Stimulated activated CD8-positive, alpha-beta memory T cell treated with anti-CD3 and anti-CD28 coated beads, Interleukin-4, amount 100 ng/mL, for 1 hour (primary cell): ENCODE measurements at places on chromosomes 2 and 18.

DNA sequence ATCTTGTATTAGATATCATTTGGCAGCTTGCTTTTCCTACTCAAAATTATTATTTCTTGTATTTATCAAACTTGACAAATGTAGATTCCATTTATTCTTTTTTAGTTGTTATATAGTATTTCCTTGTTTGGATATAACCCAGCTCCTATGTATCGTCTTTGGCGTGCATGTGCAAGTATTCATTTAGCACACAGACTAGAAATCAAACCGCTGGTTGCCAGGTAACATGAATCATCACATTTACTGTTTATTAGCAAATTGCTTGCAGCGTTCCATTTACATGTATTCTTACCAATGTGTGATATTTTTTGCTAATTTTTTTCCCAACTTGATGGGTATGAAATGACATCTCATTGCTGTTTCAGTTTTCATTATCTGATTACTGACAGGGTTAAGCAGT, 2089.7 kb upstream of the CELF4 start:
- DNase-seq: no peak

GRCh38 chr2:198710562-198710961, 747.2 kb downstream of the SATB2 start:
- no peak for DNase-seq

DNA sequence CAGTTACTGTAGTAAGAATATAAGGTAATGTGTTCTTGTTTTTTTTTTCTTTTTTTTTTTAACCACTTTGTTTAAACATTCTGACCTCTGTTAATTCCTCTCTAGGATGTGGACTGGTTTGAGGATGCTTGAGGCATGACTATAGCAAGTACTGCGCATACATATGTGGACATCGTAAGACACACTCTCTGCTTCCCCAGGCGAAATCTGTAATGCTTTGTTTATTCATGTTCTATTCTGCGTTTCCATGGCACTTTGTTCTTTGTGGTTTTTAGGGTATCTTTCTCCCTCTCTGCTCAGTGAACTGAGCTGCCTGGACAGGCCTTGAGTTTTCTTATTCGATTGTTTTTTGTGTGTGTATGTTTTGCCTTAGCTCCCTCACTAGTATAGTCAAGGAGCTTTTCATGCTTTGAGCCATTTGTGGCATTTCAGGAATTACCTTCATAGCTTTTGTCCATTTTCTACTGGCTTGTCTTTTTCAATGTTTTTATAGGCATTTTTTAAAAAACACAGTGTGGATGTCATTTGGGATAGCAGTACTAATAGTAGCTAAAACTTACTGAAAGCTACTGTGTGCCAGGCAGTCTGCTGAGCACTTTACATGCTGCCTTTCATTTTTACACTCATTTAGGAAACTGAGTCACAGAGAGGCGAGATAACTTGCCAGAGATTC, 1.9 kb upstream of the SH3BP4 start:
- DNase-seq: no peak

- no peak for DNase-seq
Measured at GRCh38 chr18:8658858-8659485, 46.4 kb upstream of the MTCL1 start.

DNA sequence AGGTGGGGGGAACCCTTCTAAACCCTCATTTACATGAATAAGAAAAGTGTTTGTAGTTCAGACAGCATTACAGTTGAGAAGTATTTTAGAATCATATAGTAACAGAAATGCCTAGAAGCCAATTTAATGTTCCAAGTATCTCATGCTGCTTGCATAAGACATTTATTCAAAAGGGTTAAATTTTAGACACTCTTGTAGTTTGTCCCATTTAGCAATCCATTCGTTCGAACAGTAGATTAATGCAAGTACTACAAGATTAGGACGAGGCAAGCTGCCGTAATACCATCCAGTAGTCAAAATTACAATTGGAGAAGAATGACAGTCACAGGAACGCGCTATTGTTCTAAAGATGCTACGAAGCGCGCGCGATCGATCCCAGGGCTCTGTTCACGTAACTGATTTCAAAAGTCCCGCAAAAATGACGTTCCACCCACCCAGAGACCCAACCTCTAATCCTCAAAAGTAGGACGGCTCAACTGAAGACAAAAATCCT, 1.2 kb downstream of the TMEM237 start:
- no peak for DNase-seq

DNA sequence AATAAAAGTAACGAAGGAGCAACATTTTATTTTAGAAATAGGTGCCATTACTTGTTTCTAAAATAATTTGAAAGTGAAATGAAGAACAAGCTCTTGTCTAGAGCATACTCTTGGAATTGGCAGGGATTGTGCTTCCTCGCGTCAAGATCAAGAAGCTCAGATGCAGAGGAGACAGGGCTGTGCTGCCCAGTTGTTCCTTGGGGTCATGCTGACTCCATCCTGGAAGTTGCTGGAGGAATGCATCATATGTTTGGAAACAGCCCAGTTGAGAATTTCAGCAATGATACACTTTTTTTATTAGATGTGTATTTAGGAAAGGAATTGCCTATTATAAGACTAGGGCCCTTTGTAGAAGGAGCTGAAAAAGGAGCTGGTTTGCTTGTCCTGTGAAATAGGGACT, 17.2 kb downstream of the LTBP1 start:
- DNase-seq: no peak

- no peak for DNase-seq
Measured at GRCh38 chr2:201128933-201129505, 13.1 kb downstream of the CFLAR start.

GRCh38 chr2:113677330-113677729, 50.3 kb downstream of the RABL2A start:
- DNase-seq: no peak

DNA sequence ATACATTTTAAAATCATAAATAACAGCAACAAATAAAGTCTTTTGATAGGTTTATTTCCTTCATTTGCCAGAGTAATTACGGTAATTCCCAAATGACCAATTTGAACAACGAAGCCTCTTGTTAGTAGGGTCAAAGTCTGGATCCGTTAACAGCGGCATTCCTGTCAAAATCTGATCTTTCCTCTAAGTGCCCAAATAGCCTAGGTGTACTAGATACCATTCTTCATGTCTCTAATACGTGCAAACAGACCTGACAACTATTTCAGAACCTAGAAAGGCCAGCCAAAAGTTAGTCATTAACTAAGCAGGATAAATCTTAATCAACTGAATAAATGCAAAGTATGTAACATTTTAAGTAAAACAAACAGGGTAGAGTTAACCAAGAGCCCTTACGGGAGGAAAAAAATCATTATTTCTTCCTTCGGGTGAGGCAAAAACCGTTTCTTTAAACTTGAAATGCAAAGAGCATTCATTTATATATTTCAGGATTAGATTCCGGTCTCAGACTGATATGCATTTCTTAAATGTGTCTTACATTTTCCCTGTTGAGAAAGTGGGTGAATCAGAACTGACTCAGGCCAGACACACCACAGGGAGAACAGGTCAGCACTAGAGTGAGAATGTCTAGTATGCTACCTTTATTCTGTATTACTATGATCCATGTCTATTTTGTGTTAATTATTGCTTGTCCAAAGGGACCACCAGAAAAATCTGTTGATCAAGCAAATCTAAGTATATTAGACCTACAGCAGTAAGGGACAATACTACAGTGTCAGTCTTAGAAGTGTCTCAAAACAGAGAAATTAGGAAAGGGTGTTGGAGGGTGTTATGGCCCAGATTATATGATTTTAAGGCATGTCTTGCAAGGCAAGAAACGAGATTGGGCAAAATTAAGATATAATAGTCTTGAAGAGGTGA, 141.5 kb upstream of the NDUFV2 start:
- no peak for DNase-seq

GRCh38 chr2:179235463-179236108, 29.0 kb downstream of the SESTD1 start:
- DNase-seq: no peak

DNA sequence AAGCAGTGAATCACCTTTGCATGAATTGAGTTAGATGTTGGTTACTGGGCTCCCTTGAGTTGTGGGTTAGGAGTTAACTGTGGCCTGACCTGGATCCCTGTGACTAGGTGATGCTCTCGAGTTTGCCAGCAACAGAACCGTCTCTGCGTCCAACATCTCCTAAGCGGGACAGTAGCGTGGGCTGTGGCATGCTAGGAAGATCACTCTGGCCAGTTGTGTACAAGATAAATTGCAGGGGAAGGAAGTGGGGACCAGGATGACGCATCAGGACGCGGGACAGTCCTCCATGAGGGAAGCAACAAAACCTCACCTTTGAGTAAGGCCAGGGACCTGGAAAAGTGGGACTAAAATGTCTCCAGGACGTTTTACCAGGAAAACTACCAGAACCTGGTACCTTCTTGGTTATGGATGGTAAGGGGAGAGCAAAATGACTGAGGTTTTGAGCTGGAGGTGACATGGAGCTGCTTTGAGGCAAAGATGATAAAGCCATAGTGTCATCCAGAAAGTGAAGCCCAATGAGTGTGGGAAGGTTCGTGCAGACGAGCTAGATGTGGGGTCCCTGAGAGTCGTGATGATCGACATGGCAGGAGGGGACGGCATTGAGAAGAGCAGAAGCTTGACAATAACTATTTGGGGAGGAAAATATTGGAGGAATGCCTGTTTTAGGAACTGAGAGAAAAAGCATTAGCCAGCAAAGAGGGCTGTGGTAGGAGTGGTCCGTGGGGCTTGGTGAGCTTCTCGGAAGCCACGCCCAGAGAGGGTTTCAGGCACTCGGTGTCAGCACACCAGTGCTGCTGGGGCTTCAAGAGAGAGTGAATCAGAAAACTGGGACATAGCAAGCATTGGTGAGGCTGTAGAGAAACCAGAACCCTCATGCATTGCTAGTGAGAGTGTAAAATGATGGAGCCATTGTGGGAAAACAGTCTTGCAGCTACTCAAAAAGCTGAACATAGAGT, 95.1 kb downstream of the SMAD7 start:
- DNase-seq: no peak

DNA sequence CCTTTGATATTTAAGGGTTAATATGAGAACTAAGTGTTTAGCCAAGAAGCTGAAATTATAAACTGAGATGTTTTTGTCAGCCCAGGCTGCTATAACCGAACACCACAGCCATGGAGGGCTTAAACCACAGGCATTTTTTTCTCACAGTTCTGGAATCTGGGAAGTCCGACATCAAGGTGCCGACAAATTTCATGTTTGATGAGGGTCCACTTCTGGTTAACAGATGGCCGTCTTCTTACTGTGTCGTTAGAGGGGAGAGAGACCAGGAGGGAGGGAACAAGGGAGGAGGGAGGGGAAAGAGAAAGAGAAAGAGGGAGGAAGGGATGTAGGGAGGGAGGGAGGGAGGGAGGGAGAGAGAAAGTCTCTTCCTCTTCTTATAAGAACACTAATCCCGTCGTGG, 6.5 kb upstream of the CNDP2 start:
- no peak for DNase-seq

- no peak for DNase-seq
Measured at GRCh38 chr2:191740759-191741158, 62.8 kb downstream of the NABP1 start.

GRCh38 chr18:23143016-23143814, 7.9 kb downstream of the CABLES1 start:
- DNase-seq: no peak

DNA sequence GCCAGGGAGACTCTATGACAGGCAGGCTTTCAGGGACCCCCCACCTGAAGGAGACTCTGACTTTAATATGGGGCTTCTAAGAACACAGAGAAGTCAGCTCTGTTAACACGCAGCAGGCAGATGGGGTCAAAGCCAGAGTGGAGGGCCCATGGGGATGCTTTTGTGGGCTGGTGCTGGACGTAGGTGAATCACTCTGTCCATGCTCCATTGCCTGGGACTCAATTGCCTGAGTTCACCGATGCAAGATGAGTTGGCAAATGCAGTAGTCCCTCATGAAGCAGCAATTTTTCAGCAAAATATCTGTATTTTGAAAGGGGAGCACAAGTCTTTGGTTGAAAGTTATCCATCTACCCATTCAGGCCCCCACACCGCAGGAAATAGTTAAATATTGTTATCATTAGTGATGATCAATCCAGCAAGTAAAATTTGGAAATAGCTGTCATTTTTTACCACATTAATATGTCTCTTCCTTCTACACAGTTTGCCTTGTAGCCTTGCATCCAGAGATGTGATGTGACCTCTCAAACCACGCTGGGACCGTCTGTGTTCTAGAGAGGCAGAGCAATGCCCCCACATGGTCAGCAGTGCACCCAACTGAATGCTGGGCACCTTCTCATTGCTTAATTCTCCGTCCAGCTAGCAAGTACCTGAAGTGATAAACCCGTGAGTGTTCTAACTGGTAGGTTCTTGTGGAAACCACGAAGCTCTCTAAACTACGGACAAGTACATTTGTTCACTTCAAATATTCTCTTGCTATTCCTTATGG, 34.8 kb upstream of the FAM110C start:
- DNase-seq: no peak

DNA sequence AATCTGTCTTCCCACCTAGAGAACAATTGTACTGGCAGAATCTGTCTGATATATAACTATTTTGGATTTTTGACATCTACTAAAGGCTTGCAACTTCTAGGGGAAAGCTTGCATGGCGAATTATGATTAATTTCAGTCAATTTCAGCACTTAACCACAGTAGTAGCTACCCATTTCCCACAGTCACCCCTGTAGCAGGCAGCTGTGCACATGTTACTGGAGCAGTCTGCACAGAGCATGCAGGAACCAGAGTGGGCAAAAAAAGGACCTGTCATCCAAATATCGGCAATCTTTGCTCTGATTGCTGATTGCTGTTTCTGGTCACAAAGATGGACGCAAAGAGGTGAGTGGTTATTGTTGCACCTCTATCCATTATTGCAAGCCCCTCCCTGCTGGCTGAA, 473.3 kb downstream of the SPAG16 start:
- no peak for DNase-seq

DNA sequence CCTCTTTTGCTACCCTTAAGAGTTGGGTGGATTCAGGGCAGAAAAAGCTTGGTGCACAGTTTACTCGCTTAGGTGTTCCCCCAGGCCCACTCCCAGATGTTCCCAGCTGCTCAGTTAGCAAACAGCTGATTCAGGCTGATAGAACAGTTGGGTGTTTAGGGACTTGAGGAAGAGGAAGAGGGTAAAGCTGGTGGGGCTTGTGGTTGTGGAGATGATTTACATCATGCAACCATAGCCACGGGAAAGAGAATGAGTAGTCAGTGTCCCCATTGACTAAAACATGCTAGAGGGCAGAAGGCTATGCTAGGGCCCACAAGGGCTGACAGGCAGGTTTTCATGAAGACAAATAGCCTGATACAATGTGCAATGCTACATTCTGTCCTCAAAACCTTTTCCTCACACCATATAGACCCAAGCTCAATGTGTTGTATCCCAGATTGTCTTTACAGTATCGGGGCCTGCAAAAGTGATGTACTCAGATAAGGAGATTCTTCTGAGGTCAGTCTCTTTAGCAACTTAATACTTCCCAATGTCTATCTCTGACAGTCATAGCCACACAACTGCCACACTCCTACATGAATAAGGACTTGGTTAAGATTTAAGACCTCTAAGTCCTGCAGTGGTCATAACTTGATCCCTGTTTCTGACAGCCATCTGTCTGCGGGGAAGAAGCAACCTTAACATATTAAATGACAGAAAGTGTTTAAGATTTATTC, 15.6 kb downstream of the COLEC12 start:
- DNase-seq: no peak

GRCh38 chr18:54904581-54904980, 54.7 kb downstream of the CCDC68 start:
- no peak for DNase-seq

GRCh38 chr18:42860011-42860410, 255.5 kb downstream of the RIT2 start:
- no peak for DNase-seq
